SK-N-MC (cell line): ENCODE measurements at places on chromosomes 7 and 10.

GRCh38 chr7:121853307-121853706, 19.7 kb upstream of the PTPRZ1 start:
- no peak for DNase-seq

DNA sequence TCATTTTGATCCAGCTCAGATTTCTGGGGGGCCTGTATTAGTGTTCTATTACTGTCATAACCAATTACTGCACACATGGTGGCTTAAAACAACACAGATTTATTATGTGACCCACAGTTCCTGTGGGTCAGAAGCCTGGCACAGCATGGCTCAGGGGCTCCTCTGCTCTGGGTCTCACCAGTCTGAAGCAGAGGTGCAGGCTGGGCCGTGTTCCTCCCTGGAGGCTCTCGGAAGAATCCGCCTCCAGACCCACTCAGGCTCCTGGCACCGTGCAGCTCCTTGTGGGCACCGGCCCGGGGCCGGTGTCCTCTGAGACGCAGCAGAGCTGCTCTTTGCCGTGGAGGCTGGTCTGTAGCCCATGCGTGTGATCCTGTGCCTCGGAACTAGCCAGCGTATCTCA, 61.5 kb downstream of the RAMP3 start:
- DNase-seq: no peak

- DNase-seq: no peak
Observed at GRCh38 chr7:69436946-69437345, 161.3 kb upstream of the AUTS2 start.

- no peak for DNase-seq
Observed at GRCh38 chr10:53395449-53395848, 622.9 kb upstream of the MBL2 start.

- DNase-seq: no peak
Observed at GRCh38 chr10:69614130-69614529, 15.9 kb upstream of the FAM241B start.

- no peak for DNase-seq
Observed at GRCh38 chr10:71766717-71767419, 6.5 kb downstream of the VSIR start.

DNA sequence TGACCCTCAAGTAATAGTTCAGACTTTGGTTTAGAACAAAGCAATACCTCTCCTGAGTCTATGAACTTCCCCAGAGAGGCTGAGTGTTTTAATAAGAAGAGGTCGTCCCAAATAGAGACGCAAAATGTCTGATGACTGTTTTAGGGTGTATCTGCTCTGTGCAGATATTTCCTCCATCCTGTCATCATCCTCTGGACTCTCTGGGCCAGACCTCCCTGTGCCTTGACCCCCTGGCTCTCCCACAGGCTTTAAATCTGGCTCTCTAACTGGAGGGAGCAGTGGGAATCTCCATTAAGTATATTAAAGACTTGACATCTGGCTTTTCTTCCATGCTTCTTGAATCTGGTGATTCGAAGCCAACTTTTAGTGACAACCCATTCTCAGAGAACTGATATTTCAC, 633.3 kb downstream of the INHBA start:
- DNase-seq: no peak

- no peak for DNase-seq
Observed at GRCh38 chr7:2818121-2818520, 26.0 kb downstream of the GNA12 start.

DNA sequence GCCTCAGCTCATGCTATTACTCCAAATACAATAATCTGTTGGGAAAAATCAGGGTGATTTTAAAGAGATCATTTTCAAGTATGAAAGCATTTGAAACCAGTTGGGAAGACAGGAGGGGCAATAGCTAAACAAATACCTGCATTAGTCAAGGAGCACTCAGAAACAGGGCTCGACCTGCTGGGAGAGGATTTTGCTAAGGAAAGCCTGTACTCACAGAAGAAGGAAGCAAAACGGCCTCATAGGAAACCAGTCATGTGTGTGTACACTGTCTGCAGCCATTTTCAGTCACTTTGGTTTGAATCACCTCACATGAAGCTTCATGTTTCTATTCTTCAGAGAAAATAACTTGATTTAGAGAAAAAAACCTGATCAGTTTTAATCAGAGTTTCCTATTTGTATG, 38.6 kb downstream of the FZD1 start:
- no peak for DNase-seq

DNA sequence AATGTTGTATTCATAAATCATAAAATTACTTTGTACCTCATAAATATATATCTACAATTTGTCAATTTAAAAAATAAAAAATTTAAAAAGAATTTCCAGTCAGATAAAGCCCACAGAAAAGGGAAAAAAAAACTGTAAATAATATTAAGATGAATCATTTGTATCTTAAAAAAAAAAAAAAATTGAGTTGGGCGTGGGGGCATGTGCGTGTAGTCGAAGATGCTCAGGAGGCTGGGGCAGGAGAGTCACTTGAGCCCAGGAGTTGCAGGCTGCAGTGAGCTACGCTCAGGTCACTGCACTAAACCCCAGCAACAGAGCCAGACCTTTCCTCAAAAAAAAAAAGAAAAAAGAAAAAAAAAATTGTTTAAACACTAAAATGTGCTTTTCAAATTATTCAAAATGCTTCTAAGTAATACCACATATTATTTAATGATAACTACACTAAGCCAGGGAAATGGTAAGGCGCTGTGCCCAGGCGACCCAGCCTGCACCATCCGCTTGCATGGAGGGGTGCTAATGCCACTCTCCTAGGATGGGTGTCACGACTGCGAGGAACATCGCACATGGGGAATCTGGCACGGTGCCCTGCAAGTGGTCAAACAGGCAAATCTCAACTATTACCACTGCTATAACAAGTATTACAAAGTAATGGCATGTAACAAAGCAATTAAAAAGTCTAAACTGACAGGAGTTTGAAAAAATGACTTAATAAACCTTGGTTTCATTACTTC, 15.4 kb downstream of the GLUD1 start:
- DNase-seq: no peak

- no peak for DNase-seq
Observed at GRCh38 chr7:22542669-22543068, 42.7 kb upstream of the STEAP1B start.

DNA sequence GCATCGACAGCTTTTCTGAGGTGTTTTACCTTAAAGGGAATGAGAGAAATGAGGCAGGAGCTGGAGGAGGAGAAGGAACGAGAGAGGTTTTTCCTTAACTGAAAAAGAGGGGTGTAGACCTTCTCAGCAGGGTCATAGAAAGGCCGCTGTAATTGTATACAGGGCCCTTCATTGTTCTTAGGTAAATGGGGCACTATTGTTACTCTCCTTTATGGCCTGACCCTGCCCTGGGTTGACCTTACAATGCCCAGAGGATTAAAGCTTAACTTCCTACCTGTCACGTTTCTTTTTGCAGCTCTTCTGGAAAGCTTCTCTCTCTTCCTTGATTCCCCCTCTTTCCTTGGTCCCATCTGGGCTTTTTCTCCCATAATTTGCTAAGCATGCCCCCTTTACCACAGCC, 13.7 kb upstream of the PDLIM1 start:
- DNase-seq: no peak

DNA sequence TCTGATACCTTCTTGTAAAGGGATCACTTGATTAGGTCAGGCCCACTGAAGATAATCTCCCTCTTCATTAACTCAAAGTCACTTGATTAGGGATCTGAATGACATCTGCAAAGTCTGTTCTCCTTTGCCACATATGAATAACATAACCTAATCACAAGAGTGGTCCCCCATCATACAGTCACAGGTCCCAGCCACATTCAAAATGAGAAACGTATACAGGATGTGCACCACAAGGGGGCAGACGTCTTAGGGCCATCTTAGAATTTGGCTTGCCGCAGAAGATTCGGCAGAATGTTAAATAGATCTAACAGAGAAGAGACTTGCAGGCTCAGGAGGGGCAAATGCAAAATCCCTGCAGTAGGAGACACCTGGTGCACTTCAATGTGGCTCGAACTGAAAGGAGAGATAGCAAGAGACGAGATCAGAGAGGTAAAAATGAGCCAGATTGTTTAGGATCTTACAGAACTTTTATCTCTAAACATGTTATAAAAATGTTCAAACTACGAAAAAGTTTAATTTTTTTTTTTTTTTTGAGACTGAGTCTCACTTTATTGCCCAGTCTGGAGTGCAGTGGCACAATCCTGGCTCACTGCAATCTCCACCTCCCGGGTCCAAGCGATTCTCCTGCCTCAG, 10.4 kb upstream of the SMC3 start:
- no peak for DNase-seq

DNA sequence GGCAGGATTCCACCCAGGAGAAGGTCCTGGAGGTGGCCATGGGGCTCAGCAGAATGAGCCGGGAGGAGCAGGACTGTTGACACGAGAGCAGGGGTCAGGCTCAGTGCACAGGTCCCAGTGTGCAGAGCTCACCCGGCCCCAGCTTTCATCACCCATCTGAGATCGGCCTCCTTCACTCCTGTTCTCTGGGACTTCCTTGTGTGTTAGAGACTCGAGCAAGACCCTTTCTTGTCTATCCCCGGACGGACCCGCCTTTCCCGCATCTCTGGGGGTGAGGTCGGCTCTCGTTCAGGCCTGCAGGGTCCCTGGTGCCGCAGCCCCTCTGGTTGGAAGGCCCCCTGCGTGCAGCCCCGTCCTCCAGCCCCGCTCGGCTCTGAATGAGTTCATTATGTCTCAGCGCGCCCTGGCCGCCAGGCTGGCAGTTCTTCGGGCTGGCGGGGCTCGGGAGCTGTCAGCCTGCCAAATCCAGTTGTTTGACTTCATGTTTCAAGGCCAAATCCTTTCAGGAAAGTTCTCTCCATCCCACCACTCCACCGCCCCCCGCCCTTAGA, 127.9 kb downstream of the LHPP start:
- DNase-seq: no peak

DNA sequence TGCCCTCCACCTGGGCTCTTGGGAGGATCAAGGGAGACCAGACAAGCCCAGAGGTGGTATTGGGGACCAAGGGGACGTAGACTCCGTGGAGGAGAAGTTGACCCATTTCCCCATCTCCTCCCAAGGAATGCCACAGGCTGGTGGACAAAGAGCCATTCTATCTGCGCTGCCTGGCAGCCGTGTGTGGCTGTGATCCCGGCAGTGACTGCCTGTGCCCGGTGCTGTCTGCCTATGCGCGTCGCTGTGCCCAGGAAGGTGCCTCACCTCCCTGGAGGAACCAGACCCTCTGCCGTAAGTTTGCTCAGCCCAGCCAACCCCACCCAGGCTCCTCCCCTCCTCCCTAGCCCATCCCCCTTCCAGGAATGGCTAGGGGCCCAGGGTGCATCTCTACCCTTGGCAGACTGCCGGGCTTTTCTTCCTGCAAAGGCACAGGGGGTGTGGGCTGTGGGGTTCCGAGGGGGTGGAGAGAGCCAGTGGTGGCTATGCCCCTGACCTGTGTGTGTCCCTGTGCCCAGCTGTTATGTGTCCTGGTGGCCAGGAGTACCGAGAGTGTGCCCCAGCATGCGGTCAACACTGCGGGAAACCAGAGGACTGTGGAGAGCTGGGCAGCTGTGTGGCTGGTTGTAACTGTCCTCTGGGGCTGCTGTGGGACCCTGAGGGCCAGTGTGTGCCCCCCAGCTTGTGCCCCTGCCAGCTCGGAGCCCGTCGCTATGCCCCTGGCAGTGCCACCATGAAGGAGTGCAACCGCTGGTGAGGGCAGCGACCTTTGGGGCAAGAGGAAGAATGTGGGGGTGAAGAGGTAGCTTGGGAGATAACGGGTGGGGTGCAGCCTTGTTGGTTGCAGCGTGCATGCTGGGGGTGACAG, 10.2 kb upstream of the ZNF467 start:
- DNase-seq: no peak

GRCh38 chr10:30877111-30877510, 154.6 kb downstream of the ZNF438 start:
- DNase-seq: no peak

- DNase-seq: no peak
Observed at GRCh38 chr10:20350509-20350908, 534.3 kb downstream of the PLXDC2 start.

- no peak for DNase-seq
Observed at GRCh38 chr7:18831419-18831818, 286.0 kb downstream of the TWIST1 start.

DNA sequence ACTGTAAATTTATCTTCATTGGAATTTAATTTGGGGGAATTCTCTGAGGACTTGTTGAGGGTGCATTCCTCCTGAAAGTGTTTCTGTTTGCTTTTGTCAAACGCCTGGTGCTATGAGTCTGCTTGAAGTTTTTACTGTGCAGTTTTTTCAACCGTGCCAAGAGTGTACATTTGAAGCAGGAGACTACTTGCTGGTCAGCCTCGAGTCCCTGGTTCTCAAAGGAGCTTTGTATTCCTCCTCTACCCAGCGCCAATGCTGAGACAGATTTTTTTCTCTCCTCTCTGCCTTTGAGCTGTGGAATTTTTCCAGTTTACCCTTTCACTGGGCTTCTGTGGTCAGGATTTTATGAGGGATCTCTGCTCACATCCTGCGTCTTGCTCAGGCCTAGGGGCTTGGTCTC, 62.1 kb downstream of the NPY start:
- DNase-seq: no peak

- no peak for DNase-seq
Observed at GRCh38 chr7:131015657-131015958, 281.6 kb upstream of the KLF14 start.

DNA sequence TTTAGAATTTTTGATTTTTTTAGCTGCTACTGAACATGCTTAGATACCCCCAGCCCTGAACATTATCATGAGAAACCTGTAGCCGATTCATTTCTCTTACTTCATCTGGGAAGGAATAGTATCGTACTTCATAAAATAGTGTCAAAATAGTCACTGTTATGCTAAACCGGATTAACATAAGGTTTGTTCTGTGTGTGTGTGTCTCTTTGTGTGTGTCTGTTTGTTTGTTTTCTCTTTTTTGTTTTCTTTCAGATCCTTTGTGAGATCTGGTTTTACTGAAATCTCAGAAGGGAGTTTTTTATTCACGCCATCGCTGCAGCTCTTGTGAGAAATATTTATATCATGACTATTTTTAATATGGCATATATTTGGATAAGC, 761 bp downstream of the LGI1 start:
- DNase-seq: no peak

- no peak for DNase-seq
Observed at GRCh38 chr7:6614953-6615722, at the start of gene ZNF853. ZNF853 (plus strand) TSS chr7:6615610; CDS start chr7:6616175, 565 bp downstream.
